Prostate gland (tissue), 2 donors: ENCODE measurements at places on chromosomes 6 and 20. TPM values are rescaled to one million over a fixed set of nuclear protein-coding genes. Genes with fewer than 3 reads are reported as not detected.

- DNase-seq: no peak
Measured at GRCh38 chr6:158022749-158023596, 41.3 kb downstream of the SYNJ2 start.

Gene GPSM3
- 5.1 TPM for total RNA-seq

Gene ZSCAN9
- 17.3 TPM for total RNA-seq

Gene MUC22
- not detected for total RNA-seq

Gene RAB5IF
- total RNA-seq: 92.3 TPM

GRCh38 chr20:45772693-45773092 is 19.0 kb downstream of the WFDC3 start:
- DNase-seq: no peak

- DNase-seq: no peak
Measured at GRCh38 chr6:157996201-157996712, 14.6 kb downstream of the SYNJ2 start.

Gene NFYA
- 23.1 TPM for total RNA-seq

Gene TFAP2A
- total RNA-seq: 16.0 TPM

DNA sequence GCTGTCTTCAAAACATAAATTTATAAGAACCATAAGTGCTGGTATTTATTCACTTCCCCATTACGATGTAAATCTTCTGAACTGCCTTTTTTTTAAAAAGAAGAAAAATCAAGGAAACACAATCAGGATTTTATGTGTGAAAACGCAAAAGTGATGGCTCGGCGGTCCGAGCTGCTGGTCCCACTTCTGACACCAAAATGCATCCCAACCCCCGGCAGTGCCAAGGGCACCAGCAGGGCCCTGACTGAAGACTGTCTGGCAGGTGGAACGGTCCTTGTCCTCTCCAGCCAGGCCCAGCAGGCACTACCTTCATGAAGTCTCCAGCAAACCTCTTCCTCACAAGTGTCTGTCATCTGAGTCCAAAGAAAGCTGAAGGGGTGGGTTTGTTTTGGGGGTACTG is 41.2 kb downstream of the TBC1D7 start:
- DNase-seq: no peak

DNA sequence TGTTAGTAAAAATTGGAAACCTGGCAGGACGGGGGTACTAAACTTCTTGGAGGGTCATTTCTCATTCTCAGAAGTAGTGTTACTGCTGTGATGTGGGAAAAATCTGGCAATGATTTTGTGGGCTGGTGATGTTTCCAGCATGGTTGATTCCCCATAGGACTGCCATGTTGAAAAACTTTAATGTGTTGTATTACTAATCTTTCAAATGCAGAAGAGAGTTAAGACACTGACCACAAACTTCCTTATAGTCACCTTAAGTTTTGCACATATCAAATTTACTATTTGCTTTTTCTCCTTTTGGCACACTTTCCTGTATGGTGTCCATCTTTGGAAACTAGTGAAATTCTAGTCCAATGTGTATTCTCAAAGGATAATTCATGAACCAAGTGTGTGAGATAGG is 236.2 kb upstream of the TAB2 start:
- DNase-seq: no peak

Gene SLC24A3
- 4.6 TPM for total RNA-seq

GRCh38 chr6:37906121-37906520 is 86.6 kb downstream of the ZFAND3 start:
- no peak for DNase-seq

Gene DAAM2
- total RNA-seq: 4.7 TPM

DNA sequence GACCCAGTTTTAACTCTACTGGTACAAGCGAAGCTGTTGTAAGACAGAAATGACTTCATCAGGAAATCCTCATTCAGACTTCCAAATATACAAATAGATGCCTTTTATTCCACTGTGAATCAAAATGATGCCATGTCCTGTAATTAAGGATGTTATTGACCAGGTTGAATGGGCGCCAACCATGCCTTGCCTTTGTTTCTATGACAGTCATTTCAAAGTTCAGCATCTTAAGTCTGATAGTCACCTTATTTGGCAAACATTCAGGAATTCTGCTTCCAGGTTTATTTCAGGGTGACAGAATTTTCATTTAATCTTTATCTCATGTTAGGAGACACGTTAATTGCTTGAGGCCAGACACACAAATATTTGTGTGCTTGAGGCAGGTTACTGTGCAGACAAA is 592.8 kb upstream of the JAG1 start:
- DNase-seq: no peak

- no peak for DNase-seq
Measured at GRCh38 chr20:53002786-53003185, 30.6 kb downstream of the TSHZ2 start.

- DNase-seq: no peak
Measured at GRCh38 chr20:12199703-12200102, 282.0 kb downstream of the BTBD3 start.

DNA sequence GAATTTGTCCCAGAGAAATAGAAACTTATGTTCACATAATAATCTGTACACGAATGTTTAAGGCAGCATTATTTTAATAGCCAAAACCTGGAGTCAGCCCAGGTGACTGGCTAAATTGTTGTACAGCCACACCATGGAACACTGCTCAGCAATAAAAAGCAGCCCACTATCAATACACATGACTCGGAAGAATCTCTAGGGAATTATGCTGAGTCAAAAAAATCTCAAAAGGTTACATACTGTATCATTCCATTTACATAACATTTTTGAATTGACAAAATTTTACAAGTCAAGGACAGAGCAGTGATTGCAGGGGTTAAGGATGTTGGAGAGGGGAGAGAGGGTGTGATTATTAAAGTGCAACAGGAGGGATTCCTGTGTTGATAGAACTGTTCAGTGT is 163.4 kb downstream of the UBE3D start:
- no peak for DNase-seq

DNA sequence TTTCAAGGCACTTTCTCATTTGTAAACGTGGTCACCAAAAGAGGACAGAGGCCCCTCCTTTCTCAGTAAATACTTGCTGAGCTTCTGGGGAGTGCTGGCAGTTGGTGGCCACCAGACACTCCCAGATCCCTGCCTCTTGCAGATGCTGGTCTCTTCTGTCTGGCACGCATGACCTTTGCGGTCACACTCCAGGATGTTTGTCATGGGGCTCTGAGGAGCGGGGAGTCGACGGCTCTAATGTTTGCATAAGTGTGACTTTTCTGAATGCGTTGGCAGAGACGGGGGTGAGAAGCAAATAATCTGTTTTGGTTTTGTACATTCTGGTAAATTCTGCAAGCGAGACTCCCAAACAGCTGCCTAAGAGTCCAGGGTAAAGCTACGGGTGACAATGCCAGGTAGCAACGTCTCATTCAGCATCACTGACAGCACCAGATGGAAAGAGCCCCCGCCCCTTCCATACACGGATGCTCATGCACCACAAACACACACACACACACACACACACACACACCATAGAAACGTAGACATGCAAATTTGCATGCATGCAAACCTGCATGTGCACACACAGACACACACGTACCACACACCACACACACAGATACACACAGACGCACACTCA is 101.1 kb downstream of the YTHDF1 start:
- DNase-seq: no peak

Gene OR2H1
- 1.1 TPM for total RNA-seq
